CD4-positive, alpha-beta memory T cell (primary cell): ENCODE measurements at places on chromosomes 2 and 18.

DNA sequence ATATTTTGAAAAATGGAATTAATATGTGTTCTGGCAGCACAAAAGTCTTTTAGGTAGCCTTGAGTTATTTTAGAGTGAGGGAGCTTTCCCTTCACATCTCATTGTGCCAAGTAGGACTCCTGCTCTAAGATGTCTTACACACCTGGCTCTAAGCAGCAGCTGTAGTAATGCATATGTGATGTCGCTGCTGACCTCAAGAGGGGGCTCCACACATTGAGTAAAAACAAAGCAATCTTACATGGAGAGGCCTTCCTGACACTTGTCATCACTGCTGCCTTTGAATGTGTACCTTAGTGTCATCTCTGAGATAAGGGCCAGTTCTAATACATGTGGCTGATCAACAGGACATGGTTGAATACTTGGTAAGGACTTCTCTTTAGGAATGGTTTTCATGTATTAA, 75.8 kb downstream of the ACTR3 start:
- peak; percentile 26 for DNase-seq

- DNase-seq = no peak
These were observed 404 bp upstream of the AKAIN1 start for GRCh38 chr18:5197461-5197860.

DNA sequence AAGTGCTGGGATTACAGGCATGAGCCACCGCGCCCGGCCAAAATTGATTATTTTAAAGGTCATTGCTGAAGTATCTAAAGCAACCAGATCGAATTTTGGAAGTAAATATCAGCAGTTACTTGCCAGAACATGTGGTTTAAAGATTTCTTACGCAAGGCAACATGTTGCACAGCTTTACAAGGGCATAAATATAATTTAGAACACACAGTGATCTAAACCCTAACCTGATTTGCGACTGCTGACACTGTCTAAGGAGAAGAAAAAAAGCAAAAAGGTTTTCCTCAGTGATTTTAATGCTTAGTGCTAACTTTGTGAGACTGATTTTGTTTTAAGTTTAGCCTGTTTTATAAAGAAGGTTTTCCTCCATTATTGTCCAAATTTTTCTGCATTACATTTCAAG, 569.9 kb upstream of the LINC00305 start:
- no peak for DNase-seq

GRCh38 chr2:33406622-33407021, 69.8 kb upstream of the RASGRP3 start:
- no peak for DNase-seq

GRCh38 chr2:164242409-164242808, 378.9 kb downstream of the GRB14 start:
- DNase-seq = no peak

- no peak for DNase-seq
These were observed 201.3 kb downstream of the TGIF1 start for GRCh38 chr18:3651266-3651665.

- no peak for DNase-seq
These were observed 188.8 kb upstream of the REV1 start for GRCh38 chr2:99678625-99679024.

DNA sequence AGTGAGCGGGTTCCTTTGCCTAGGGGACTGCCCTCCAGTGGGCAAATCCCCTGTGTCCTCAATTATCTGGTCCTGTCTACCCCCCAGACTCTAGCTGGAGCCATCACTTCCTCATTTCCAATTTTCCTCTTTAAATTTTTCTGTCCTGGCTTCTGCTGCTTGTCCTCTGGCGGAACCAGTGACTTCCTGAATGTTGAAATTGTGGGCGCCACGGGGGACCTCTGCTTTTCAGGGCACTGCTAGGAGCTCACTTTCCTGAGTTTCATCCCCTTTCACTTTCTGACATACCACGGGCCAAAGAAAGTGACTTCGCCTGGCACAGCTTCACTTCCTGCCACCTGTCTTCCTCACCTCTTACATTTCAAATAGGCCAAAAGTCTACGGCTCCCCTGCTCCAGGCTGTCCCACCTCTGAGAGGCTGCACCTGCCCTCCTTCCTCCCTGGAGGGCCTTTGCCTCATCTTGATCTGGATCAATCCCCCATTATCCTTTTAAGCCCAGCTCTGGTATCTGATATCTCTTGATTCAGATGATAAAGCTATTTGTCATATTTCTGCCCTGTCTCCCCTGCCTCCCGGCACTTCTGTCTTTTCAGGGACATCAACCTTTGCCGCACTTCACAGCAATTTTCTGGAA, 1.4 kb upstream of the MARCO start:
- DNase-seq = no peak

DNA sequence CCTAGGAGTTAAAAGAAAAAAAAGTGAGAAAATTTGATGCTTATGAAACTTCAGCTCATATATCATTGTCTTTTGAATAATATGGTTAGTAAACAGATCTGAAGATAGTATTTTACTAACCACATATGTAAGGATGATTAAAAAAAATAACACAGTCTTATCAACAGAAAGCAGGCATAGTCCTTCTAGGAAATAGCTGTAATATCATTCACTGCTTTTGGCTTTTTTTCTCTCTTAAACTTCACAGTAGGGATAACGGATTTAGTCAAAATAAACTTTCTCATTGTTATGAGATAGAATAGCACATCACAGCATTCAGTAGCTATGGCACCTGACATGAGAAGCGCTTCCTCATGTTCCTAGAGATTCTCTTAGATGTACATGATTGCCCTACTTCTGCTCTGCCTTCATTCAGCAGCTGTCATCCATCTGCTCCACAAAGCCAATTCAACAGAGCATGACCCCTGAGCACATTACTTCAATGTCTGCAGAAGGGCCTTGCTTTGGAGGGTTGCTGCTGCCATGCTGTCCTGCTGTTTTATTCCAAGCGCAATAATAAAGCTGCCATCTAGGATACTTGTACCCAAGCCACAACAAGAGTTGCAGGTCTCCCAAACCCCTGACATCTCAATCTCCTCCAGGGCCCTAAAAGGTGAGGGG, 67.0 kb downstream of the TTC21B start:
- no peak for DNase-seq

GRCh38 chr18:22846088-22846683, 86.9 kb upstream of the RBBP8 start:
- DNase-seq = no peak

DNA sequence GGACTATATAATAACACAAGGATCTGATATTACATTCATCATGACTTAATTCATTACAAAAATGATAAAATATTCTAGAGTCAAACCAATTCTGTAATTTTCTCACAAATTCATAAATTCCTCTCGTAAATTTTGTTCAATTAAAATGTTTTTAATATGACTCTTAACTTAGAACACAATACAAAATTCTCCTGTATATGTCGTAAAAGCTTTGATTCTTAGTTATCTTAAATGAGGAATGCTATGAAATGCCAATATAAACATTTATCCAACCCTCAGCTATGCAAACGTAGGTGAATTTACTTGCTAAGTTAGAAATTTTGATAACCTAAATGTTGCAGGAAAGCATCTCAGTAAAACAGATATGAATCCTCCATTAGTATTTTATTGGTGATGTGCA, 28.9 kb downstream of the ARHGAP15 start:
- no peak for DNase-seq

DNA sequence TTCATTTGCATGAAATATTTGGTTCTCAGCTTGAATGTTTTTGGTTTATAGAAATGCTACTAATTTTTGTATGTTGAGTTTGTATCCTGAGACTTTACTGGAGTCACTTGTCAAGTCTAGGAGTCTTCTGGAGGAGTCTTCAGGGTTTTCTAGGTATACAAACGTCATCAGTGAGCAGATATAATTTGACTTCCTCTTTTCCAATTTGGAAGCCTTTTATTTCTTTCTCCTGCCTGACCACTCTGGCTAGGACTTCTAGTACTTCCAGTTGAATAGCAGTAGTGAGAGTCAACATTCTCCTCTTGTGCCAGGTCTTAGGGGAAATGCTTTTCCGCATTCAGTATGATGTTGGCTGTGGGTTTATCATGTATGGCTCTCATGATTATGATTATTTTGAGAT, 55.4 kb upstream of the THUMPD2 start:
- DNase-seq = no peak

GRCh38 chr2:127117603-127118002, 10.6 kb upstream of the BIN1 start:
- no peak for DNase-seq

GRCh38 chr2:198374375-198375082, 570.1 kb downstream of the PLCL1 start:
- no peak for DNase-seq

GRCh38 chr2:71991397-71991796, 156.3 kb downstream of the CYP26B1 start:
- DNase-seq = no peak

- DNase-seq = no peak
These were observed 60.9 kb upstream of the MGAT5 start for GRCh38 chr2:134193006-134193405.

DNA sequence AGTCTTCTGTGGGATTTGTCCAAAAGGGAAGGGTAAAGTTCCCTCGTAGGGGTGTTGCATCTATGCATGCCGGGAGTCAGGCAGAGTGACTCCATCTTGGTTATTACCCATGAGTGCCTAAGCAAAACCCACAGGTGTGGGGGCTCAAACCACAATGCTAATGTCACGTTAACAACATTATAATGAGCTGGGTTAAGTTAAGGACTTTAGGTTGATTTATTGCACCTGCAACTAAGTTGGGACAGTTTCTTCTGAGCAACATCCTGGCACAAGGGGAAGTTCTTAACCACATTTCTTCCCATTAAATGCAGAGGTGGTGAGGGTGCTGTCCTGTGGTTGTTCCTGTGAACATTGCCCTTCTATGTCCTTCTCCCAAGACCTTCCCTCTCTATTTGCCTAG, 1596.8 kb upstream of the SLC39A10 start:
- DNase-seq = no peak

DNA sequence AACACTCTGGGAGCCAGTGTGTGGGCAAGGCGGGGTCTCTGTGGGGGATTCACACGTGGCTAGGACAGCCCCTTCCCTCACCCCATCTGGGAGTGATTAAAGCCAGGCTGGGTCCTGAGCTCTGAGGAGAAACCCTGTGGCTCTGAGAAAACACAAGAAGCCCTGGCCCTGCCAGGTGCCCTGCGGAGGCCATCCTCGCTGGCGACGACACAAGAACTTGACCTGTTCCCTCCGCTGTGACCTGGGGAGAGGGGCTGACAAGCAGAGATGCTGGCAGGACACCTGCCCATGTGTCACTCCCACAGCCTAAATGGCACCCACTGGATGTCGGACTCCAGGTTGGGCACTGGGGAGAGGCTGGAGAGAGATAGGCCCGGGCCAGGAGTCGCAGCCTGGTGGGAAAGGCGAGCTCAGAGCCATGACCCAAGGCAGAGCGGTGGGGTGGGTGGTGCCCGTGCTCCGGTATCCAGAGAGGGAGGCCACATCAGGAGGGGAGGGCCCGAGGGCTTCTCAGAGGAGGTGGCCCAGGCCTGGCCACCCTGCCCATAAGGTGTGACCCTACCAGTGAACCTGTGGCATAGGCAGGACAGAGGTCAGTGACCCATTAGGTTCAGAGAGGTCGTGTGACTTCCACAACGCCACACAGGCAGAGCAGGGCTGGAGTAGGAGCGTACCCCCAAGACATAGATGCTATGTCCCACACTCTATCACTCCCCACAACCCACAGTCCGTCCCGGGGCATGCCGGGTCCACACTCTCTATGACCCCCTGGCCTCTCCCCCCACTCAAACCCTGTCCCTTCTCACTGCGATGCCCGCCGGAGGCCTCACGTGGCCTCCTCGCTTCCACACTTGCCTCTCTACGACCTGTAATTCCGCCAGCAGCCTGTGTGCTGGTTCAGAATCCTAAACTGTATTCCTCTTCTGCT, 59.4 kb upstream of the HPCAL1 start:
- no peak for DNase-seq
